ENCODE measurements at places on chromosomes 5 and 9.
A peak's percentile ranks its signal among the peaks of the same experiment; 100 is the strongest.

DNA sequence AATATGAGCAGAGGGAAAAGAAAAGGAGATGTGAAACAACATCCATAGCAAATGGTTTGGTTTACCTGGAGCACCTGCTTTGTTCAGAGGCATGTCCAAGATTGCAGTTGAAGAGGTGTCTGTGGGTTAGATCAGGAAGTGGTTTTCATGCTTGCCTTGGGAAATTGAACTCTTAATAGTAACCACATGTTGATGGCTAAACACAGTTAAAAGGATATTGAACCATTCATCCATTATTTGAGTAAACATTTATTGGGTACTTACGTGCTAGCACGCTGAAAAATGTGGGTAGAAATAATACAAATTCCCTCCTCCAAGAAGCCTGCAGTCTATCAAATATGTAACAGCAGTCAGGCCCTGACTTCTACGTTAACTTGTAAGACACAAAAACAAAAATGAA, 235.7 kb upstream of the TNC start:
- DNase-seq = no peak

GRCh38 chr5:33537240-33537639, 96.5 kb downstream of the TARS1 start:
- no peak for DNase-seq

DNA sequence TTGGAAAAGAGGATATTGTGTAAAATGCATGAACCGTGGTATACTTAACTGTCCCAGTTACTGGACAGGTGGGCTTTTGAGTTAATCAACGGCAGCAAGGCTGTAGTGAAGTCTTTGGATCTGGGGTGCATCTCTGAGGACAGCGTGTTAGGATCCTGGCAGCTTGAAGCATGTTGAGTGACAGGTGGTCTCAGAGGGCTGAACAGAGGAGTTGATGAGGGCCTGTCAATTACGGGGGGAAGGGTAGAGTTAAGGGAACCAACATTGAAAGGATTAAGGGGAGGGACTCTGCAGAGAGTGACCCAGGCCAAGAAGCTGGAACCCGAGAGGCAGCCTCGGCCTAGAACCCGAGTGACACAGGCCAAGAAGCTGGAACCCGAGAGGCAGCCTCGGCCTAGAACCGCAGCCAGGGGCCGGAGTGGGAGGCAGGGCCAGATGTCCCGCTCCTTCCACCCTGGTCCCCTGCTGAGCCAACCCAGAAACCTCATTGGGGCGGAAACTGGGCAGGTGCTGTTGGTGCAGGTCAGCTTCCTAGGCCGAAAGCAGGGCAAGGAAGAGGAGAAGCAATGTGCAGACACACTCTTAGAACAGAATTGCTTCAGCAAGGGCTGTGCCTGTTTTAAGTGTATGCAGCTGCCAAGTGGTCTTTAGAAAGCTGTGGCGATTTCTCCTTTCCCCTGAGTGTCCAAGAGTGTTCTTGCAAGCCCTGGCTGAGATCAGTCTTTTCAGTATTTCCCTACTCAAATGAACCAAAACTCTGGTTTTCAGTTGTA, 62.0 kb downstream of the ANKRD33B start:
- DNase-seq = no peak

GRCh38 chr9:35727676-35728040, 4.3 kb downstream of the TLN1 start:
- DNase-seq = no peak

- no peak for DNase-seq
These were observed 164.6 kb downstream of the CACNA1B start for GRCh38 chr9:138042146-138042545.

DNA sequence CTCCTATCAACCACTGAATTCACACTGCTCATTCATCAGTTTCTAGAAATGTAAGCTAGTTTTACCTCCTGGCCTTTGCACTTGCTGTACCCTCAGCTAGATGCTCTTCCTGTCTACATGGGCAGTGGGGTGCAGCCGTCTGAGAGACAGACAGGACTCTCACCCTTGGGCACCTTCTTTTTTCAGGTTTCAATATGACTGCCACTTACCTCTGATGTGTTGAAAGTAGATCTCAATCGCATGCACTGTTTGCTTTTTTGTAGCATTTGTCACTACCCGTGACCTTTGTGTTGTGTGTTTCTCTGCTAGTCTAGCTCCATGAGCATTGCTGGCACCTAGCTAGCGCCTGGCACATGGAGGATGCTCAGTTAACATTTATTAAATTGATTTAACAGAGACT, 403.1 kb upstream of the TRPC7 start:
- DNase-seq = no peak

- no peak for DNase-seq
These were observed 70.3 kb downstream of the DAP start for GRCh38 chr5:10690460-10691440.

- DNase-seq = peak; percentile 38
These were observed 16.9 kb downstream of the PTTG1 start for GRCh38 chr5:160438316-160439204.

DNA sequence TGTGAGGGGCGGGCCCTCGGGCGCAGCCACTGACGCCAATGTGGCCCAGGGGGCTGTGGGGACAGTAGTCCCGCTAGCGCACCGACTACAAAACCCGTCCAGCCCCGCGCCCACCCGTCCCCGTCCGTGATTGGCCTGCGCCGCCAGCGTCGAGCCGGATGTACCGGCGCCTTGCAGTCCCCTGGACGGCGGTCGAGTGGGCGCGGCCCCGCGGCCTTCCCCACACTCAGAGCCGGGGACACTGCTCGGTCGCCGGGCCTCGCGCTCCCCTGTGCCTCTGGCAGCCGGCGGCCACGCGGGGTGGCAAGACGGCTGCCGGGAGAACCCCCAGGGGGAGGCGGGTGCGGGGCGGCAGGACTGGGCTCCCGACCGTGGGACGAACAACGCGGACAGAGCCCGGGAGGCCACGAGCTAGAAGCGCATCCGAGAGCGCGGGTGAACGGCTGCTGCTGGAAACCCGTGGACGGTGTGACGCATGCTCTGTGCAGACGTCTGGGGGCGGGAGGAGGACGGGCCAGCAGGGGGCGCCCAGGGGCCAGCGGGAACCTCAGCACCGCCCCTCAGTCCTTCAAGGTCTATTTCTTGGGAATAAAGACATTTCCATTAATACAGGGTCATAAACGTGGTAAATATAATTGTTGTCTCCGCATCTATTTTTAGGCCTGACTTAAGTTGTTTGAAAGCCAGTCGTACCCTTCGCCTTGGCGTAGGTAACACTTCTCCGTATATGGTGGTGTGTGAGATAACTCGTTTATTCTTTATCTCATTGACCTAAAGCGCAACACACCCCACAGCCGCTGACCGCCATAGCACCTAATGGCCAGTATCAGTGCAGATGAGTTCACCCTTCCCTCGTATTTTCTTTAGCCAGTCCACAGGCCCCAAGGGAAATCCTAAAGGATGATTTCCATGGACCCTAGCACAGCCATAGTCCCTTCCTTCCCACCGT, 629 bp upstream of the BICD2 start:
- peak; percentile 99 for DNase-seq

GRCh38 chr5:9156282-9156681, 389.6 kb downstream of the SEMA5A start:
- DNase-seq = peak; percentile 17

DNA sequence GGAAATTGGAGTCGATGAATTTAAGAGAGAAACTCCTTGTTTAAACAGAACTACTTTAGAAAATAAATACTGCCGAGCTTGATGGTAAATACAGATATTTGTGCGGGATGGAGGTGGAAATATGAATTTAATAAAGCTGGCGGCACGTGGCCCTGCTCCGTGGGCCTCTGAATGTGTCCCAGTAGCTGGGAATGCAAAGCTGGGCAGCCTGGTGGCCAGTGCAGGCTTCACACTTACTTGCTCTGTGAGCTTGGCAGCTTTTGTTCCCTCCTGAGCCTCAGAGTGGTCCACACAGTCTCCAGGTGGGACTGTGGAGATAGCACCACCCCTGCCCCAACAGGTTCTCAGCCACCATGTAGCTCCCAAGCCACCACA, 45.9 kb downstream of the BARX1 start:
- no peak for DNase-seq

GRCh38 chr9:16461137-16461840, 409.2 kb downstream of the BNC2 start:
- DNase-seq = no peak

DNA sequence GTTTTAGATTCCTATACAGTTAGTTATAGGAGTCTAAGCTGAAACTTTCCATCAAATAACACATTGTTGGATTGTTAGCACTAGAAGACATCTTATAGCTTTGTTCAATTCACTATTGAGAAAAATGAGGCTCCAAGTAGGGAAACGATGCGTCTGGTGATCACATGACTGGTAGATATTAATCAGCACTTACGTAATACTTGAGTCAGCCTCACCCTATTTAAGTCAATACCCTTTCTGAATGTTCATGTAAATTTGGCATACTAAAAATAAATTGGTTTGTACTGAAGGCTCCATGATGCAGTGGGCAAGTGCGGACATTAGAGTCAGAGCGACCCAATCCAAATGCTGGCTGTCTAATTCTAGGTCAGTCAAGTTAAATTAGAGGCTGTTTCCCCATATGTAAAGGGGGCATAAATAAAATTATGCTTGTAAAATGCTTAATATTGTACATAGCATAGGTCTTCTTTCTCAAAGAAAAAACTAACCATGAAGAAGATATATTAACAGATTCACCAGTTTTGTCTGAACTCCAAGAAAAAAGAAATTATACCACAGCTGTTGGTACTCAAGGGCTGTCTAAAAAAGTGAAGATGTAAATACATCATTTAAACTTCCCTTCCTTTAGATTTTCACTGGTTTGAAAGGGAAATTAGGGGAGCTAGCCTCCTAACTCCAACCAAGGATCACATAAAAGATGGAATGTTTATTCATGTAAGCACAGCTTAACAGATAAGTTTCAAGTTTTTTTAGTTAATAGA, 406.6 kb upstream of the TLE4 start:
- DNase-seq = no peak

DNA sequence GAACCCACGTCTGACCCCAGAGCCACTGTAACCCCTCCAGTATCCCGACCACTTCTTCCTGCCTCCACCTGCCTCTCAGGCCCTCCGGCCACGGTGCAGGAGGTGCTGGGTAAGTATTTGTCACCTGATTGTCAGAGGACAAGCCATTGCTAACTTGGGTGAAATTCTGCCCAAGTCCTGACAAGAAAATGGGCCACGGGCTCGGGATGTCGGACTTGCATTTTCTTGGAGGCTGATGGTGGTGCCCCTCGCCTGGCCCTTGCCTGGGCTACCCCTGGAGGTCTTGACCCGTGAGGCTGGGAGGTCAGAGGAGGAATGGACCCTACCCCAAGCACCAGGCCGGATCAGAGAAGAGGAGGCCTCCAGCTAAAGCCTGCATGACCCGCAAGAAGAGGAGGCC, 149.7 kb upstream of the COL5A1 start:
- DNase-seq = no peak

GRCh38 chr9:96087669-96088299, 212.3 kb downstream of the ERCC6L2 start:
- no peak for DNase-seq

DNA sequence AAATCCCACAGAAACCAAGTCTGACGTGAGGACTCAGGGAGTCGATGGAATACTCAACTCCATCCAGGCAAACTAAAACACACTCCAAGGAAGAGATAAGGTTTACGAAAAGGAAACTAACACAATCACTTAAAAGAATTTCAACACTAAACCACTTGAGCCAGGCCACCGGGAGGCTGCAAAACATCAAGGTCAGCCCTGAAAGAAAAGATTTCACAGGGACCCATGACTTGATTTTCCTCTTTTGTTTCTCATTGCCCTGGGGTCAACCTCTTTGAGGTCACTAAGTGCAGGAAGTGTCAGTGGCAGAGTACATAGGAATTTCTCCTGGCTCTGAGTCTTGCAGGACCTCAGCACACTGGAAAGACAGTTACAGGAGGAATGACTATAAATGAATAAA, 77.8 kb upstream of the TARS1 start:
- no peak for DNase-seq

DNA sequence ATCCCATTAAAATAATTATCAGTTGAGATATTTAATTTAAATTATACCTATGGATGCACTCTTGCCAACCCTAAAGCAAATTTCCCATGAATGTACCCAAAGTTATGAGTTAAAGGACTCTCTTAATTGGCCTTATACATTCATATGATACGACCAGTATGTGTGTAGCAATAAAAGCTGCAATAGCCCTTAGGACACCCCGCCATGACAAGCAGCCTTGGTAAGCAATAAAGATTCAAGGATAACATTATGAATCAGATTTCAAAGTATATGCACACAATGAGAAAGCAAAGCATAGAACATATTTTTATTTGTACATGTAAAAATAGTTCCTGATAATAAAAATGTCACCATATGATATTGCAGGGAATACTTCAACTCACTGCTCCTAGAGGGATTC, 1699.3 kb upstream of the CDH9 start:
- DNase-seq = no peak

GRCh38 chr5:87188391-87188790, 79.3 kb upstream of the RASA1 start:
- DNase-seq = no peak

DNA sequence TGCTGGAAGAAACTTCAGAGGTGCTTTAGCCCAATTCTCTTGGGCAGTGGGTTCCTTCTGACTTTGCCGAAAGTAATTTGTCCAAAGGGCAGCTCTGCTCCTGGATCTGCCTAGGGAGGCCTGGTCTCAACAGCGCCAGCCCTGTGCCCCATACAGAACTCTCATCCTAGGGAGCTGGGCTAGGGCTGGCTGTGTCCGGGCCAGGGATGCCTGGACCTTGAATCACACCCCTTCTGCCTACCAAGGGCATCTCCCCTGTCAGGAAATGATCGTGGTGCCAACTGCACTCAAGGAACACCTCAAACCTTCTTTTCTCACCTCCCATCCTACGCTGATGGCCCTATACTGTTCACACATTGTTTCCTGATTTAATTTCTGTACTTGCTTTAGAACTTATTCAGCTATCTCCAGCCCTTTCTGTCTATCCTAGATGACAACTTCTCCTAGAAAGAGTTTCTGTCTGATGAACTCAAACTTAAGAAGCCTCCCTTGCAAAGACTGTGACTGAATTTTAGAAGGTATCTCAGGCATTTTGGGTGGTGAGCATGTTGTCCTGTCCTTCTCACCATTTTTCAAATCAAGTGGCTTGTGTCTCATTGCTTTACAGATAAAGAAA, 37.4 kb upstream of the NFIB start:
- no peak for DNase-seq

GRCh38 chr5:80780024-80780423, 125.2 kb upstream of the DHFR start:
- DNase-seq = no peak

- DNase-seq = no peak
These were observed 74.8 kb upstream of the RAPGEF1 start for GRCh38 chr9:131814707-131815106.

- no peak for DNase-seq
These were observed 204.5 kb downstream of the RGS3 start for GRCh38 chr9:113668061-113668460.

GRCh38 chr9:73643379-73644013, 491.8 kb downstream of the ANXA1 start:
- no peak for DNase-seq

- peak; percentile 59 for DNase-seq
These were observed 13.9 kb downstream of the PRRC2B start for GRCh38 chr9:131407717-131408195.

DNA sequence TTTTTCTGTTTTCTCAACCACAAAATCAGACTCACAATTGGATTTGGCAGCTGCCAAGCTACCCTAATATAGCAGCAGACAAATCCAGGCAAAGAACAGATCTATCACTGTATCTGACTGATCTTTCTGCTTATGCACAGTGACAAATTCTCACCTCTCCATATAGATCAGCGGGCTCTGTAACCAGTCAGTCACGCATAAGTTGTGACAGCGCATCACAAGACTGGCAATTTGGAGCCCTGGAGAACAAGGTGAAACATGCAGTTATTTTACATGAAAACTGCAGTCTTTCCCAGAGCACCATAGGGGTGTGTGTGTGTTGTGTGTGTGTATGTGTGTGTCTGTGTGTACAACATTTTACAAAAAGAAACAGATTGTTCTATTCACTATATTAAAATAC, 37.7 kb downstream of the RORB start:
- no peak for DNase-seq
